ENCODE measurements at places on chromosomes 1 and 21.

DNA sequence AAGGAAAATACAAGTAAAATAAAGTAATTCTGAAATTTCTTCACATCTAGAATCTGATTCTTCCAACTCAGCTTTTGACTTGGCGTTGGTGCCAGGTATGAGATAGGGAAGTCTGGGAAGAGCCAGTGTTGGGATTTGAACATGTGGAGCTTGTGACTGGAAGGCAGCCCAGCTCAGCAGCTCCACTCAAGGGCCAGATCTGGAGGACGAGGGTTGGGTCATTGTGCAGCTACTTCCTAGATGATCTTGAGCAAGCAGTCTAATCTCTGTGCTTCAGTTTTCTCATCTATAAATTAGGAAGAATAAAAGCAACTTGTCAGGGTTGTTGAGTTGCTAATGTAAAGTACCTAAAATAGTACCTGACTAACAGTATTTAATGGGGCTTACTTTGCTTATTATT lies 5.0 kb downstream of the ADARB1 start:
- no peak for DNase-seq

DNA sequence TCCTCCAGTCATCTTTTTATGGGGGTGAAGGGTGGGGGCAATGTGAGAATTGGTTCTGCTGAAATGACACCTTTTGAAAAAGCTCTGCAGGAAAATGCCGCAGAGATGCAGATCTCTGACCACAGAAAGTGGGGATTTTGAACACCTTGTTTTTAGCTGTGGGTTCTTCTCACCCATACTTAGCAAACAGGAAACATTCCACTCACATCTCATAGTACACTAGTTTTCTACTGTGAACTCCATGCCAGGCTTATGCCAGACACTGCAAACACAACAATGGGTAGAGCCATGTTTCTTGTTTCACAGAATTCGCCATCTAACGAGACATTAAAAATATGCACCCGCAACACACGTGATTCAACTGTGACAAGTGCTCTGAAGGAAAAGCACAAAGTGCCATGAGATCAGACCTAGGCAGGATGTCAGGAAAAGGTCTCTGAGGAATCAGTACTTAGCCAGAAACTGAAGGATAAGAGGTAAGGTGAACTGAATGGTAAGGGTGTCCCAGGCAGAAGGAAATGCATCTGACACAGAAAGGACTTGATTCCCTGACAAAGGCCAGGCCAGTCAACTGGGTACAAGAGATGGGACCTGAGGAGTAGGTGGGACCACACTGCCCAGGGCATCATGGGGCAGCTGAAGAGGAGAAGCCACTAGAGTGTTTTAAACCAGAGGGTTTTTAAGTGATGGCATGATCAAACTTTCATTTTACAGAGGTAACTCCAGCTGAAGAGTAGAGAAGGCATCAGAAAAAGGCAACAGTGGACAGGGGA lies 83.8 kb upstream of the JAK1 start:
- no peak for DNase-seq

DNA sequence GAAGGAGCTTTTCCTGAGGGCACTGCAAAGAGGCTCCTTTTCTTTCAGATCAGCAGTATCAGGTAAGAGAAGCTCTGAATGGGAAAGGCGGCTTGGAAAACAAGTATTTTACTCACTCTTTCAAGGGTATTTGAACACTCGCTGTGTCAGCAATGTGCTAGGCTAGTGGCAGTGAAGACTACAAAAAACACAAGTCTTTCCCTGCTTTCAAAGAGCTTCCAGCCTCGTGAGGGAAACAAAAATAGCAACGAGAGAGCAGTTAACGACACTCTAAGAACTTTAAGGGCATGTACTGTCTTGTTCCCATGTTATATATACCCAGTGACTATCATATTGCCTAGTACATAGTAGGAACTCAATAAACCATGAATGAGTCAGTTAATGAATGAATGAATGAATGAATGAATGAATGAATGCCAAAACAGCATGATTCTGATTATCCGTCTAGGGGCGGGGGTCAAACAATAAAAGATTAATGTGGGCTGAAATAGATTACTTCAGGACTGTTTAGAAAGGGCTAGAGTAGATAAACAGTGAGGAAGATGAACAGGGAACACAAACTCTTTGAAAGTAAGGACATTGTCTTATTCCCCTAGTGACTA lies 14.2 kb upstream of the MCOLN3 start:
- DNase-seq = no peak

DNA sequence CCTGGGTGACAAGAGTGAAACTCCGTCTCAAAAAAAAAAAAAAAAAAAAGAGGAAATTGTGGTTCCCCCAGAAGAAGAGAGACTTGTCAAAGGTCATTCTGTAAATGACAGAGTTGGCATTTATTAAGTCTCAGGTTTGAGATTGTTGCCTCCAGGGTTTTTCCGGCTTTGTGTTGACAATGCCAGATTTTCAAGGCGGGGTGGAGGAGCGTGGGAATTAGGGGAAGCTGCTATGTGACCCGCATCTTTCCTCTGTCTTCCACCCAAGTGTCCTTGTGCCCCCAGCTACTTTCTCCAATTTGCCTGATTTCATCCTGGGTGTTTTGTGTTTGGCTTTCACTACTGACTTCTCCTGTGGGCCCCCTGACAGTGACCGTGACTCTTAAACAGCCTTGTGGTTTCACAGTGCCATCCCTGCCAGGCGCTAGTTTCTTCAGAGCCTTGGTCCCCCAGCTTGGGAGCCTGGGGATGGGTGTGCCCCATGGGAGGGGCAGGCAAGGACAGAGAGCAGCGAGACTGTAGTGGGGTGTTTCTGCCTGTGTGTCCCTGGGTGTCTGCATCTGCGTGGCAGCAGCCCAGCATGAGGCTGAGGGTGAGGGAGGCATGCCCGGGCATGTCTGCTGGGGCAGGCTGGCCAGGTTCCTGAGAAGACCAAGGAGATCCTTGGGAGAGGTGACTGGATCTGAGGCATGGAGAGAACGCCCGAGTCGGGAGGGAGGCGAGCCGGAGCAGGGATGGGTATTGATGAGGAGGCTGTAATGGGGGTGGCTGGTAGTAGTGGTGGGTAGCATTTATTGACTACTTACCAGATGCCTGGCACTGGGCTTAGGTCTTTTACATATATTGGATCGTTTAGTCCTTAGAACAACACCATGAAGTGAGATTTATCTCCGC lies 46.3 kb downstream of the IER5 start:
- no peak for DNase-seq

- DNase-seq = no peak
Observed at GRCh38 chr1:78211483-78212092, 165.8 kb downstream of the GIPC2 start.

GRCh38 chr1:21212126-21212525 lies 35.4 kb upstream of the EIF4G3 start:
- DNase-seq = no peak

Data from stimulated activated CD4-positive, alpha-beta T cell treated with anti-CD3 and anti-CD28 coated beads, TNF-alpha, amount 100 ng/mL, for 1 hour (primary cell).